ENCODE measurements at places on chromosomes 6 and 20.

GRCh38 chr6:30747300-30747687 lies 2.9 kb upstream of the IER3 start:
- no peak for DNase-seq

- no peak for DNase-seq
Observed at GRCh38 chr6:149202100-149202499, 115.4 kb upstream of the TAB2 start.

DNA sequence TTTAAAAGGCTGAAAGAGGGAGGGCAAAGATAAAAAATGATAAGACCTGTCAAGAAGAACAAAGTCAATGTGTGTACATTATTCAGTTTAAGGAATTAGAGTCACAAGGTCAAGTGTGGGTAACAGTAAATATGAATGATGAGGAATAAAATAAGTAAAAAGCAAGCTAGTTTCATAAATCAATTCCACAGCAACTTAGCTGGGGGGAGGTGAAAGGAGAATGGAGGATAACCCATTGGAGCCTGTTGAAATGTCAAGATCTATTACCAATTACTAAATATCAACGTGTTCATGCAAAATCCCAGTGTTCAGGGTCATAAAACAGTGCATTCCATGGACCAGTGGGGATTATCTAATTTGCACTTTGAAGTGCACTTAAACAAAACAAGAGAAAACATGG lies 242.9 kb downstream of the TBX18 start:
- no peak for DNase-seq

- DNase-seq: no peak
Observed at GRCh38 chr6:36350082-36350481, 13.4 kb upstream of the BNIP5 start.

DNA sequence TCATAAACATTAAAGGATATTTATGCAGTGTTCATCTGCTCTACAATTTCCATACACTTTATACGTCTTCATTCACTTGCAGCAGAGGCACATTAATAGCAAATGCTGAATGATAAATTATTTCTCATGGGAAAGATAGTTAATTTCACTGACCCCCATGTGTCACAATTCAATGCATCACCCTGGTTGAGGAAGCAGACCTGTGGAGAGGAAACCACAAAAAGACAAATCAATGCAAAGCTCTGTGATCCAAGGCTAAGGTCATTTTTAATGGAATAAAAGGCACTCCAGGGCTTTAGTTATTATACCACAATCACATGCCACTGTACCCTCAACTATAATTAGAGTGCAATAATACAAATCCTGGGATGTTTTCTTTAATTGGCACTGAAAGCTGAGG lies 40.3 kb upstream of the TENT5A start:
- no peak for DNase-seq

GRCh38 chr6:1417718-1418117 lies 28.3 kb downstream of the FOXF2 start:
- DNase-seq: no peak

DNA sequence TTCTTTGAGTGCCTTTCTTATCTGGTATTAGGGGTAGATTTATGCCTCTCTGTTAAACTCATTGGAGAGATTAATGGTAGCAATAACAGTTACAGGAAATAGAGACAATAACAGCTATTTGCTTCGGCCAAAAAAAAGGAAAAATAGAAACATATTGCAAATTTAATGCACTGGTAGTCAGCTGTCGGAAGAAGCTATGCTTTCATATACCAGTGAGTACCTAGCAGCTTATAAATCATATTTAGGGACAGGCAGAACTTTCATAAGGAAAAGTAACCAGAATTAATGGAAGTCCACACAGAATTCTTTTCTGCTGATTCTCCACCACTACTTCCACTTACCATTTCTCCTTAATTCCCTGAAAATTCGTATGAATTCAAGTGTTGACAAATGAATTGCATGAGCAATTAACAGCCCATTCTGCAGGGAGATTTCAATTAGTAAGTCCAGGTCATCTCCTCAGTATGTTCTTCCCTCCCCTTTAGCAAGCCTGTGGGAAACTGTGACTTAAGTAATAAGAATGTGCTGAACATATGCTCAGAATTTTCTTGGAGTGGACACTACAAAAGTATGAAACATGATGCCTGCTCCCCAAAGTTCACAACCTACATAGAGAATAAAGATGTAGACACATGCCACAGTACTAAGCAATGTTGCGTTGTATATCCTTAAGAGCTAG lies 196.7 kb upstream of the KCNQ5 start:
- DNase-seq: no peak

GRCh38 chr6:1849691-1850090 lies 240.0 kb downstream of the FOXC1 start:
- DNase-seq: no peak

DNA sequence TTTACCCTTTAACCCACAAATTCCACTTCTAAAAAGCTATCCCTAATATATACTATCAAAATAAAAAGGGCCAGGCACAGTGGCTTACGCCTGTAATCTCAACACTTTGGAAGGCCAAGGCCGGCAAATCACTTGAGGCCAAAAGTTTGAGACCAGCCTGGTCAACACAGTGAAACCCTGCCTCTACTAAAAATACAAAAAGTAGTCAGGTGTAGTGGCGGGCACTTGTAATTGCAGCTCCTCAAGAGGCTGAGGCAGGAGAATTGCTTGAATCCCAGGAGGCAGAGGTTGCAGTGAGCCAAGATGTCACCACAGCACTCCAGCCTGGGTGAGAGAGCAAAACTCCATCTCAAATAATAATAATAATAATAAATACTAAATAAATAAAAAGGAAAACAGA lies 82.5 kb downstream of the TRIM27 start:
- no peak for DNase-seq

DNA sequence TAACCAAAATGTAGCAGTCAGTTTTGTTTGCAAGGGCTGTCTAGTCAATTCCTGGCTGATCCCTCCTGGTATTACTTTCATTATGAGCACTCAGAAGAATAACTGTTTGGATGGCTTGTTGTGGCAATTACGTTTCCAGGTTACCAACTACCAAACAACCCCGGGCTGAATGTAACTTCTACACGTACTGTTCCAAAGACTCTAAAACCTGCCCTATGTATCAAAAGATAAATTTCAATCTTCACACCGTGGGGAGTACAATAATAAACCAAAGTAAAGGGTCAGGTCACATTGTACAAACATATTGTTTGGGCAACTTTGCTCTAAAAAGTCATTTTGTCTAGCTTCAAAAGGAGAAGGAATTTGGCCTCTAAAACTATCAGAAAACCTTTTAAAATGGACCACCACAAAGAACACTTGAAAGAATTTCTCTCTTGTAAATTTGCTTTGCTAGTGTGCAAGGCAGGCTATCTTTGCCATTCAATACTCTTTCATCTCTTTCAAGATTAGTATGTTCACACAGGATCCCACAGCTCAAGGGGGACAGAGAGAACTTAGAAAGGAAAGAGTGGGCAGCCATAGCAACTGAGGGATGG lies 27.6 kb downstream of the DCDC2 start:
- DNase-seq: no peak

DNA sequence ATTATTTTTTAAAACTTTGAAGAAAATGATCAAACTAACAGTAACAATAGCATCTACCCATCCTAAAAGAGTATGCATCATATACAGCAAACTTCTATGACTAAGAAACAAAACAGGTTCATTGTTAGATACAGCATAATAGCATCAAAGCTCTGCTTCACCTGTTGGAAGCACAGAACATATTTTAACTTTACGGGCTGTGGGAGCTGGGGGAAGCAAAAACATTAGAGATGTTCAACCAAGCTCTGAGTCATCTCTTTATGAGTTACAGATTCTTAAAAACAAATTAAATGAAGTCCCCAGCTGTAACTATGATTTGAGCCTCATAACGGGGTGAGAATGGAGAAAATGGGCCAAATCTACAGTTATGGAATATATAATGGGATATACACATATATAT lies 63.4 kb downstream of the SYNE1 start:
- DNase-seq: no peak

DNA sequence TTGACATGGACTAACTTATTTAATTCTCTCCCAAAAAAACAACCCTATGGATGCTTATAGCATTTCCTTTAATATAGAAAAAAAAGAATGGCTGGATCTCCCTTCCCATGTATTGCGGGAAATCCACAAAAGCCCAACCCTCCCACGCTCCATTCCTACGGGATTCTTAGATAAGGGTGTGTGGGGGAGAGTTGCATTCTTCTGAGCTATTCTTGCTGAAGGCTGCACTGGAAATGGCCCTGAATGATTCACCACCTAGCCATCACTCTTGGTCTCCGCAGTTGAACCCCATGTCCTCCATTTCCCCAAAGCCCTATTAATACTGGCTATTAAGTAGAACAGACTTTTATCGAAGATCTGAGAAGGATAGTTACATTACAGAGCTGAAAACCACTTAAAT lies 41.9 kb upstream of the ADGRF5 start:
- no peak for DNase-seq

GRCh38 chr6:100134703-100135102 lies 140.7 kb upstream of the MCHR2 start:
- no peak for DNase-seq

DNA sequence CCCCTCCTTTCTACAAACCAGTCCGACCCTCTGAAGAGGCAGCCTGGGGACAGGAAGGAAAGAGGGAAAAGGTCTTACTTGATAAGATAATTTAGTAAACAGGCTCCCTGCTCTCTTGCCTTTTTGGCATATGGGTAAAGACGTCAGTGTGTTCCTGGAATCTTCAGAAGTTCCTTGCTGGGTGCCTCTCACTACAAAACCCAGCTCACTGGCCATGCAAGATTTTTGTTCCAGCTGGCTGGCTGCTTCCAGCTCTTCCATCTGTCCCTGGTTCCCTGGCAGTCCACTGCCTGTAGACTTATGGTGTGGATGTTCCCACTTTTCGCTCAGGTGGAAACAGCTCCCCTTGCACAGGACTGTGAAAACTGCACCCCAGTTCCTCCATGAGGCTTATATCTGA lies 57.4 kb downstream of the MOCS1 start:
- DNase-seq: no peak

GRCh38 chr6:29764422-29765196 lies 41.4 kb downstream of the HLA-F start:
- DNase-seq: no peak

DNA sequence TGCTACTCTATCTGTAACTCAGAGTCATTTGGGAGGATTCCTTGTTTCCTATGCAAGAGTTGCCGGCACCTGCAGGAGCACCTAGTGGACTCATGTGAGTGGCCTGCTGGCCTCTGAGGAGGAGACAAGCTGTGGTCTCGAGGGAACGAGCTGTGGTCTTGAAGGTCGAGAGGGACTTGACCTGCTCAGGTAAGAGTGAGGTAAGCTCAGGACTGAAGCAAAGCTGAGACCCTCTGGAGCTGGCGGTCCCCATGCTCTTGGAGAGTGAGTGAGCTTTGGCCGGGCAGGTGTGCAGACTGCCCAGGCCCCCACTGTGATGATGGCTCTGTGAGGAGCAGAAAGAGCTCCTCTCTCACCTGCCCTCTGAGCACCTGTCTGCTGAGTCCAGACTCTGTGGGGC lies 214.3 kb downstream of the MYLK4 start:
- DNase-seq: no peak

DNA sequence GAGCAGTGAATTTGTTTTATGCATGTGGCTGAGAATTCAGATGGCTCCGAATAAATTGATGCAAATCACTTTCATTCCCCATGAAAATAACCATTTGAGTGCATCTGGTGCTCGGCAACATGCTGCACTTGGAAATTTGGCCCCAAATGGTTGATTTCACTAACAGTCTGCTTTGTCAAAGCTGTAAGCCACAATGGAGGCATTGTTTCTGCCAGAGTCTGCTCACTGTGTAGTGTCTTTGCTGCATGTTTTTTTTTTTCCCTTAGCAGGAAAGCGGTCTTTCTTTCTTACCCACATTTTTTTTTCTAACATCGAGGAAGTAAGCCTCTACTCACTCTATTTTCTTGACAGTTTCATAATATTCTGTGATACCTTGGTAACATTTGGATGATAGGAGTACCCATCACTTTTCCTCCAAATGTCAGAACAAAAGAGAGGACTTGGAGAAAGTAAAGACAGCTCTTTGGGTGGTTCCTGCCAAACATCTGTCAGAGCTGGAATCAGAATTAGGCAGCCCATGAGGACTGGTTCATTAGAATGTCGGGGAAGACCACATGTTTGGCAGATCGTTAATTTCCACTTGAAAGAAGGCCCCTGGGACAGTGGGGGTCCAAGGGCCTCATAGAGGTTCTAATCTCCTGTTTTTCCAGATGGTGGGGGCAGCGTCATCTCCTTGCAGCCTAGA lies 149.5 kb downstream of the DOK5 start:
- no peak for DNase-seq

GRCh38 chr6:139378882-139379341 lies 4.5 kb upstream of the CITED2 start:
- DNase-seq: no peak

GRCh38 chr6:13575377-13575775 lies 975 bp downstream of the SIRT5 start:
- no peak for DNase-seq
